ENCODE measurements at places on chromosomes 2 and 18. TPM values are rescaled to one million over a fixed set of nuclear protein-coding genes. Genes with fewer than 3 reads are reported as not detected.

GRCh38 chr2:71833855-71834560 is 313.7 kb downstream of the CYP26B1 start:
- peaks cover 15% of the 10 kb centered on the region for H3K4me1 ChIP-seq
- no peak overlapping the region for H3K4me3 ChIP-seq
- DNase-seq, result peak; percentile 86
- no peaks in the 10 kb centered on the region for H3K27me3 ChIP-seq

GRCh38 chr2:229780856-229781773 is 66.8 kb upstream of the DNER start:
- H3K36me3 ChIP-seq, result peaks cover 4% of the 10 kb centered on the region
- no peak overlapping the region for H3K4me3 ChIP-seq
- no peak for DNase-seq
- no peak overlapping the region for H3K27ac ChIP-seq
- H3K4me1 ChIP-seq, result no peaks in the 10 kb centered on the region
- H3K27me3 ChIP-seq, result no peaks in the 10 kb centered on the region

- peak overlapping the region; percentile 57 for H3K27ac ChIP-seq
- no peaks in the 10 kb centered on the region for H3K27me3 ChIP-seq
- H3K4me3 ChIP-seq, result no peak overlapping the region
Measured at GRCh38 chr2:12931186-12931844, 214.6 kb downstream of the TRIB2 start.

GRCh38 chr18:58272779-58273435 is 228.9 kb downstream of the NEDD4L start:
- peaks cover 32% of the 10 kb centered on the region for H3K4me1 ChIP-seq
- no peak for DNase-seq
- no peaks in the 10 kb centered on the region for H3K27me3 ChIP-seq
- no peak overlapping the region for H3K4me3 ChIP-seq

IL36A gene
- total RNA-seq, result not detected

UGT1A5 gene
- total RNA-seq, result not detected

DNA sequence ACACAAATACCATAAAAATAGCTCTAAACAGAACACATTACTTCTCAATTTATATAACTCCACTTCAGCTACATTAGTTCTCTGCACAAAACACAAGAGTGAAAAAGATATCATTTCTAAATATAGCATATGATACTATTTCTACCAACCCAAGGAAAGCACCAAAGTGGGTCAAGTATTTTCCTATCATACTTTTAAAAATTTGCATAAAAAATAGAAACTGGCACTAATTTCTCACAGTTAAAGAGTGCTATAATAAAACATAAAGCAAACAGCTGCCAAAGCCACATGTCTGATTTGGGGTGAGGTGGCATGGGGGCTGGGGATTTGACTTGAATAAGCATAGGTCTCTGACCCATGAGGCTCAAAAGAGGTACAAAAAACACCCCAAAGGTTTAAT is 61.5 kb downstream of the BARD1 start:
- no peak for DNase-seq
- H3K4me3 ChIP-seq, result no peak overlapping the region
- H3K27me3 ChIP-seq, result no peaks in the 10 kb centered on the region
- H3K27ac ChIP-seq, result no peak overlapping the region
- no peaks in the 10 kb centered on the region for H3K4me1 ChIP-seq

DNA sequence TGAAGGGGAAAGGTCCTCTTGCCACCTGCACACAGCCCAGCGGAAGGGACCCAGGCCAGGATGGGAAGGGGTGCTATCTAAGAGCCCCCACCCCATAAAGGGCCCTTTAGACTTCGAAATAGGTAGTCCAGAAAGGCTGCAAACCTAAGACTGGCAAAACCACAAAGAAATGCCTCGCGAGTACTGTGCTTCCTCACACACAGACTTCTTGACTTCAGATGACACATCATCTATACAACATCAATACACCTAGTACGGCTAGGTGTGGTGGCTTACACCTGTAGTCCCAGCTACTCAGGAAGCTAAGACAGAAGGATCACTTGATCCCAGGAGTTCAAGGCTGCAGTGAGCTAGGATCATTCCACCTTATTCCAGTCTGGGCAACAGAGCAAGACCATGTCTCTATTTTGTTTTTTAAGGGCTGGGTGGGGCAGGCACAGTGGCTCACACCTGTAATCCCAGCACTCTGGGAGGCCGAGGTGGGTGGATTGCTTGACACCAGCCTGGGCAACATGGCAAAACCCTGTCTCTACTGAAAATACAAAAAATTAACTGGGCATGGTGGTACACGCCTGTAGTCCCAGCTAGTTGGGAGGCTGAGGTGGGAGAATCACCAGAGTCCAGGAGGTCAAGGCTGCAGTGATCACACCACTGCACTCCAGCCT is 125.8 kb downstream of the CABLES1 start:
- peaks cover 18% of the 10 kb centered on the region for H3K4me1 ChIP-seq
- peaks cover 5% of the 10 kb centered on the region for H3K36me3 ChIP-seq
- H3K27me3 ChIP-seq, result no peaks in the 10 kb centered on the region

GRCh38 chr2:47455411-47455810 is 52.5 kb downstream of the MSH2 start:
- DNase-seq, result no peak
- H3K36me3 ChIP-seq, result no peaks in the 10 kb centered on the region
- H3K4me1 ChIP-seq, result no peaks in the 10 kb centered on the region
- H3K4me3 ChIP-seq, result no peak overlapping the region

MAP3K2 gene
- total RNA-seq, result 39.9 TPM

APOB gene
- 2.1 TPM for total RNA-seq

Measured in sigmoid colon (tissue), 7 donors.